Cardiac fibroblast (primary cell): ENCODE measurements at places on chromosomes 12 and 14.
A peak's percentile ranks its signal among the peaks of the same experiment; 100 is the strongest.

GRCh38 chr12:76275511-76276093, 72.6 kb downstream of the BBS10 start:
- peak; percentile 38 for DNase-seq

GRCh38 chr14:75418850-75419768, 8.7 kb upstream of the JDP2 start:
- DNase-seq: no peak

DNA sequence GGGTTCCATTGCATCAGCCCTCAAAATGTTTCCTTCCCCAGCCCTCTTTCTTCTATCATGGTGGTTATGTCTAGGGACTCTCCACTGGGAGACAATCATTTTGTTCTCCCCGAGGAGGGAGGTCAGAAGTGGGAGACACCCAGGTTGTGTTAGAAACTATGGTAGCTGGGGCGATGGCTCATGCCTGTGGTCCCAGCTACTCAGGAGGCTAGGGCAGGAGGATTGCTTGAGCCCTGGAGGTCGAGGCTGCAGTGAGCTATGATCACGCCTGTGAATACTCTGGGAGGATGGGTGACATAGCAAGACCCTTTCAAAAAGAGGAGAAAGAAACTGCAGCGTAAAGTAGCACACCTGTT, 13.0 kb upstream of the LRRC23 start:
- no peak for DNase-seq

GRCh38 chr14:58428118-58428683, 682 bp downstream of the KIAA0586 start:
- DNase-seq: peak; percentile 60

GRCh38 chr14:43172899-43173548, 1334.1 kb downstream of the FSCB start:
- no peak for DNase-seq

DNA sequence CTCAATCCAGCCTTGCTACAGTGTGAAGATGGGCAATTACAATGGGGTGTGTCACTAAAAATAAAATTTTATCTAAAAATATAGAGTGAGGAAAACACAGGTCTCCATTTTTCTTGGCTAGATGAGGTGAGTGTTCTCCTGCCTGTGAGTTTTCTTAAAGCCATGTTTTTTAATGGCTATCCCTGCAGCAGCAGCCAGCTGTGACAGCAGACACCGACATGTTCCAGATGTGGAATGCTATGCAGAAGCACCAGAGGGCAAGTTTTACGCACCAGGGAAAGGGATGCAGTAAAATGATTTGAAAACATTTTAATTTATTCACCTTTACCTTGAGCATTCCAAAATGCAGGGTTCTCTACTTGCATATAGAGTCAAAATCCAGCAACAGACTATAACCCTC, 577.0 kb upstream of the STXBP6 start:
- DNase-seq: no peak

DNA sequence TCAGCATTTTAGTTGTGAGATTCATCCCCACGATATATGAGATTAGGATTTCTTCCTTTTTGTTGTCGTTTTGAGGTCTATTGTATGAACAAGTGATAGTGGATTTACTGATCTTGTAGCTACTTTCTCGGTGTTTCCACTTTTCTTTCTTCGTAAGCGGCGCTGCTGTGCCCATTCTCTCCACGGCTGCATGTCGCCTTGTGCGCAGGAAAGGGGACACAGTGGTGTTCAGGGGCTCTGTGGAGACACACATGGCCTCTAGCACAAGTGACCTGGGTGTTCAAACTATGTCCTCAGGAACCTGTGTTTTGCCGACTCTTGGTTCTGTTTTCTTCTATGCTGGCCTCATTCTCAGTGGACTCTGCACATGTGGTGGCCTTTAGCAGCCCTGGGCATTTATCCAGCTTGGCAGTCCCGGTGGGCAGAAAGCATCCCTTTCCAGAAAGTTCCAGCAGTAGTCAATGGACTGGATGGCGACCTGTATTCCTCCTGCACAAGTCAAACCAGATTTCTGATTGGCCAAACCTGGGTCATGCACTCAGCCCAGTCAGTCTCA, 18.7 kb downstream of the CKAP4 start:
- no peak for DNase-seq

GRCh38 chr12:108641446-108642268, 8.0 kb upstream of the SELPLG start:
- no peak for DNase-seq

DNA sequence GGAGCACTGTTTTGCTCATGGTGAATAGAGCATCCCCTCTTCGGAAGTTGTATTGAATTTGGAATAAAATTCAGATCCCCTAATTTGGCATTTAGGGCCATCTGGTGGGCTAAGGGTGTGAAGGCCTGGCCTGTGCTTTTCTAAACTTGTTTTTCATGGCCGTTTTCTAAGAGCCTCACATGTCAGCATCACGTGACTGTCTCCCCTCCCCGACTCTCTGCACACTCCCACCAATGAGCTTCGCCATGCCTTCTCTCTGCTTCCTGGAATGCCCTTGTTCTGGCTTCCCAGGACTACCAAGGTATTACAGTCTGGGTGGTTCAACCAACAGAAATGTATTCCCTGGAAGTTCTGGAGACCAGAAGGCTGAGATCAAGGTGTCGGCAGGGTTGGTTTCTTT, 85.3 kb downstream of the PRIMA1 start:
- DNase-seq: no peak

- peak; percentile 5 for DNase-seq
Observed at GRCh38 chr12:904010-904414, 45.5 kb downstream of the RAD52 start.

DNA sequence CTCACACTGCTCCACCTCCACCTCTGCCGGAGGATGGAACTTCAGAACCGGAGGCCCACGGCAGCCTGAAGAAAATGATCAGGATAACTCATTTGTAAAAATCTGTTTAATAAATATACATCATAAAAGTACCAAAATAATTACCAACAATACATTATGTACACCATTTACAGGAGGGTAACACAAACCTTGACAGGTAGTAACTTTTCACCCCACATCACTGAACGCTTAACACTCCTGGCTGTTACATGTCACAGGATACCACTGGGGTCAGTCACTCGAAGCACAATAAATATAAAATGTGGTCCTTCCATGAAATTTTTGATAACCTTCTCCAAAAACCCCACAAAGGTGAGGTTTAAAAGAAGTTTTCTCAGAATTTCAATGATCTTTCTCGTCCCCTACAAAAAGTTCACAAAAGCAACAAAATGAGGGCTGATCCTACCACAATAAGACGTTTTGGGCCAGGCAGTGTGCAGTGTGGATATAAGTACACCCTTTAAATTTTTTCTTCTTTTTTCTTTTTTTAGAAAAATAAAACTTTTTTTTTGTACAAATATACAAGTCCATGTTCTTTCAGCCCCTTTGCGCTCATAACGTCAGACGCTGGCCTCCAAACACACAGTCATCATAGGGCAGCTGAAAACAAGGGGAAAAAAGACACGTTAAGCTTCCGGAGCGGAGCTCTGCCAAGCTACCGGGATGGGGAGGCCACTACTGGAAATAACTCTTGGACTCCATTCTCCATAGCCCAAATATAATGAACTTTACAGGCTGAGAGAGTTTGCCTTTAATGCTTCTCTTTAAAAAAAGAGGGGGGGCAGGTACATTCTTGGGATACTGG, 2.9 kb downstream of the NFKBIA start:
- DNase-seq: peak; percentile 66

- peak; percentile 12 for DNase-seq
Observed at GRCh38 chr14:80465546-80466220, 254.4 kb upstream of the DIO2 start.
